ENCODE measurements at places on chromosomes 6 and 20.

GRCh38 chr6:7047128-7047527 lies 60.6 kb upstream of the RREB1 start:
- no peak for DNase-seq

- DNase-seq: no peak
Observed at GRCh38 chr6:136398453-136398852, 108.8 kb upstream of the BCLAF1 start.

GRCh38 chr6:38738261-38738660 lies 23.1 kb downstream of the DNAH8 start:
- no peak for DNase-seq

GRCh38 chr6:2949536-2950083 lies 21.8 kb downstream of the SERPINB6 start:
- no peak for DNase-seq

GRCh38 chr6:157268835-157269234 lies 54.5 kb downstream of the TMEM242 start:
- no peak for DNase-seq

GRCh38 chr6:12223383-12223782 lies 66.8 kb upstream of the EDN1 start:
- no peak for DNase-seq

- no peak for DNase-seq
Observed at GRCh38 chr6:82371799-82372546, 8.4 kb downstream of the TPBG start.

DNA sequence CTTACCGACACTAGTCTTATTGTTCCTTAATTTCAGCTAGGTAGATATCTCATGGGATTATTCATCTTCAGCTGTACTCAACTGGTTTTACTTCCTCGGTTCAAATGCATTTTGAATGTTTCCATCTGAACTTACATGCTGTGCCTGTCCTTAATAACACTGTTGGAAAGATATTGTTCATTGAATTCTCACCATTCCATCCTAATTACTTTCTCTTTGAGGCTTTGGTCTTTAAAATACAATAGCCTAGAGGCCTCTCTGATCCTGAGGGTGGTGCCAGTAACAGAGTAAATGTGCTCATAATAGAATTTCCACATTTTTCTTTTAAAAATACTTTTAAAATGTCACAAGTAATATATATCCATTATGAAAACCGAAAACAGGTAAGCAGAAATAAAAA lies 54.0 kb downstream of the IL20RA start:
- no peak for DNase-seq

- DNase-seq: peak; percentile 56
Observed at GRCh38 chr6:37696220-37696840, 1.4 kb downstream of the MDGA1 start.

GRCh38 chr6:165635965-165636364 lies 27.1 kb downstream of the PDE10A start:
- DNase-seq: no peak

- DNase-seq: no peak
Observed at GRCh38 chr6:134092449-134092848, 40.0 kb upstream of the SLC2A12 start.

DNA sequence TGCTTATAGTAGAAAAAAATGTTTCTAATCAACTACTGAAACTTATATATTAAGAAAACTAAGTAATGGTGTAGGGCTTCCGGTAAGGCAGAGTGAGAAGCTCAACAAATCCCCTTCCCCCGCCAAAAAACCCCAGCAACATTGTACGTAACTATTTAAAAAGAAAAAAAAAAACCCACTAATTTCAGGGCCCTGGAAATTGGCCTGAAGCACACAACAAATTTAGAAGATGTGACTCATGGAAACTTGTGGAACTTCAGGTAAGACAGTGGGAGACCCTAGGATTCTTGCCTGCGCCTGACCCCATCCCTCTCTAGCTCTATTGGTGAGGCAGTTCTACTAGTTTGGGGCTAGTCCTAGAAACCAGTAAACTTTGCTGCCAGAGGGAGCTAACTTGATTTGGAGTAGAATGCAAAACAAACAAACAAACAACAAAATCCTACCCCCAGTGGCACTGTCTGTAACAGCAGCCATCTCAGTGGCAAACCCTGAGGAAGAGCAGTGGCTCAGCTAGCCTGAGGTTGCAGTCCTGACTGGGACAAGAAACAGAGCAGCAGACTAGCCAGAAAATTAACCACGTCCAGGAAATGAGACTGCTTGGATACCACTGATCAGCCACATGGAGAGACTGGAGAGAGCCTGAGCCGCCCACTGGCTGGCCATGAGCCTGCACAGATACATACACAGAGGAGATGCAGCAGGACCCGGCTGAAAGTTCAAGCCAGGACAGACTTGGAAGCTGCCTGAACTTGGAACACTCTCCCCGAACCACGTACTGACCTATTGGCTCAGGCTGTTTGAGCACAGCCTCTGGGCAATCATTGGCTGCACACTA lies 135.1 kb downstream of the TBXT start:
- DNase-seq: no peak

- peak; percentile 38 for DNase-seq
Observed at GRCh38 chr6:87483929-87484328, 11.2 kb downstream of the SLC35A1 start.

GRCh38 chr6:104608101-104608500 lies 251.6 kb downstream of the HACE1 start:
- no peak for DNase-seq

- DNase-seq: no peak
Observed at GRCh38 chr6:158018851-158019361, 37.2 kb downstream of the SYNJ2 start.

DNA sequence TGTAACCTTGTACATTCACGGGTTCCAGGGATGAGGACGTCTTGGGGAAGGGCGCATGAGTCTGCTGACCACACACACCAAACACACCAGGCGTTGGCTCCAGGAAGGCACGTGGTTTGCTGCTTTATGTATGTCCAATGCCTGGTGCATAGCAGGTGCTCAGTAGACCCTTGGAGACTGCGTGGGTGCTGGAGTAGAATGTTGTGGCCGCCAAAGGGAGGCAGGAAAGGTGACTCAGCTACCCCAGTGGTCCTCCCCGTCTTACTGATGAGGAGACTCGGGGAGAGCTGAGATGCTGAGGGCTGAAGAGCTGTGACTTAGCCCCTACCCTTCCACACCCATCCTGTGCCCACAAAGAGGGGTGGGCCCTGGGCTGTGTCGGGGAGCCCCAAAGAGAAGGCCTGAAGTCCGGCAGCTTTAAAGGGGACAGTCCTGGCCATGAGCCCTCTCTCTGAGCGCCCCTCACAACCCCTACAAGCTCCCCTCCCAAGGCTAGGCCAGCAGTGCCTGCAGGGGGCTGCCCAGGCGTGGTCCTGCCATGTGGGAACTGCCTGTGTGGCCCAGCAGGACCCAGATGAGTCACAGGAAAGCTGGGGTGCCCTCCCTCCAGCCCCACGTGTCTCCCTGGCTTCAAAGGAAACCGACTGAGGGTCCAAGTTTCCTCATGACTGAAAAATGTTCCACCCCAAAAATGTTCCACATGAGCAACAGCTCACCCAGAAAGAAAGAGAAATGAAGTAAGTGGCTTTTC lies 28.0 kb upstream of the PTGIS start:
- DNase-seq: no peak

GRCh38 chr6:137536104-137536773 lies 42.0 kb upstream of the OLIG3 start:
- no peak for DNase-seq

- no peak for DNase-seq
Observed at GRCh38 chr20:40980106-40980827, 48.4 kb upstream of the TOP1 start.

DNA sequence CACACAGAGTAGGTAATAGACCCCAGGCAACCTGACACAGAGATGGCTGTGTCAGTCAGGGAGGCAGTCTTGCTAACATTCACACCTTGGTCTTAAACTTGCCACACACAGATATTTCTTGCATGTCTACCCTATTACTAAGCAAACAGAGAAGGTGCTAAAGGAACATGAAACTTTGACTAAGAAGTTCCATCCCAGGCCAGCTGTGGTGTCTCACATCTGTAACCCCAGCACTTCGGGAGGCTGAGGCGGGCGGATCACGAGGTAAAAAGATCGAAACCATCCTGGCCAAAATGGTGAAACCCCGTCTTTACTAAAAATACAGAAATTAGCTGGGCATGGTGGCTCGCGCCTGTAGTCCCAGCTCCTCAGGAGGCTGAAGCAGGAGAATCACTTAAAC lies 222.4 kb upstream of the JARID2 start:
- DNase-seq: no peak

- no peak for DNase-seq
Observed at GRCh38 chr6:1111361-1111760, 200.5 kb upstream of the FOXQ1 start.

GRCh38 chr6:14888575-14889000 lies 357.3 kb upstream of the JARID2 start:
- no peak for DNase-seq

DNA sequence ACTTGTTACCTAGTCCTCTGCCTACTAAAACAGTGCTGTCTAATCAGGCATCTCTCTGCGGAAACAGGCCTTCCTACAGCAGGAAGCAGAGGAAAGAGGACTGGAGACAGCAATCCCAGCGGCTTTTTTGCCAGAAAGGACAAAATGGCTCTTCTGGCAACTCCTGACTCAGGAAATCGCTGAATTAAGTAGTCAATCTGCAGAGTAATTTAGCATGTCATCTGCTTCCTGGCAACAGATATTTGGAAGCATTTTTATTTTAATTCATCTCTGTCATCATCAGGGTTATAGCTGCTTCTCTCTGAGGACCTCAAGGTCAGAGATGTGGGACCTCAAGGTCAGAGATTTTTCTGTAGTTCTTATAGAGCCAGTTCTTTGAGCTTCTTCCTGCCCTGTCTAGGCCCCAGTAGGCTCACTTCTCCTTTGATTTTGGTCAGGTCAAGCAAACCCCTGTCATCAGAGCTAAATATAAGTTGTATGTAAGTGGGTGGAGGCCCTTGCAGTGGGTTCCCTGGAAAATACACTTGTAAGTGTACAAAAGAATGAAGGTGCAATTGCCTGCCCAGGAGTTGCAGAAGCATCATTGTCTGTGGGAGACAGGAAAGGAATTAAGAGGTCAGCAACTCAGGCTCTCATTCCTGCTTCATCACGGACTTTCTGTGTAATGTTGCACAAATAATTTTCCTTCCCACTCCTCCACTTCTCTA lies 229.4 kb downstream of the ALDH8A1 start:
- DNase-seq: no peak

- peak; percentile 2 for DNase-seq
Observed at GRCh38 chr20:62350629-62351422, 16.3 kb downstream of the LAMA5 start.

- DNase-seq: no peak
Observed at GRCh38 chr20:56845546-56846086, 216.5 kb downstream of the TFAP2C start.

GRCh38 chr20:52890130-52890529 lies 82.0 kb upstream of the TSHZ2 start:
- no peak for DNase-seq

DNA sequence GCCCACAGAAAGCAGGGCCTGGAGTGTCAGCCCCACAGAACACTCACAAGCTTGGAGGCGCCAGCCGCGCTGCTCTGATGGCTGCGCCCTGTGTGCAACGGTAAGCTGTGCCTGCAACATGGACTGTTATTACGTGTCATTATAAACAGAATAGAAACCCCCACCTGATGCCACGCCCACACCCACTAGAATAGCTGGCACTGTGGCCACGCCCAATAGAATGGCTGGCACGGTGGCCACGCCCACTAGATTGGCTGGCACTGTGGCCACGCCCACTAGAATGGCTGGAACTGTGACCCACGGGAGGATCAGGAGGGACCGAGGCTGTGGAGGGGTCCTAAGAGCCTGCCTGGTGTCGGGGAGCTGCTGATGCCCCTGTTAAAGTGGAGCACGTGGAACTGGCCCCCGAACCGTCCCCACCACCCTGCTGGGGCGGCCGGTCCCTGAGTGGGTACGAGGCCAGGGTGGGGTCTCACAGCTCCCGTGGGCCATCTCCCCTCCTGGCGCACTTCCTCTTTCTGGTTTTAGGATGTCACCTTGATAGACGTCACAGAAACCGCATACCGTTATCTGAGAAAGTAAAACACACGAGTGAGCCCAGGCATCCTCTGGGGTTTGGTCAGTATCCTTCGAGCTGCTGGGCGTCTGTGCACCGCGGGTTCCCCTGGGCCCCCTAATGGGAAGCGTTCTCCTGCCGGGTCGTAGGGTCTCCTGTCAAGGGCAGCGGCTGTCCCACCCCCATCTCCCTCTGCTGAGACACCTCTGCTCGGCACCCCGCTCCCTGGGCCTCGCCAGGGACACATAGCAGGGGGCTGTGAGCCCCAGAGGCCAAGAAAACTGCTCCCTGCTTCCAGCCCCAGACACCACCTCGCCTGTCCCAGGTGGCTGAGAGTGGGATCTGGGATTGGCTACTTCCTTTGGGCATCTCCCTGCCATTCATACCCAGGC lies 25.4 kb downstream of the SLC17A9 start:
- no peak for DNase-seq

- no peak for DNase-seq
Observed at GRCh38 chr6:101605874-101606273, 212.4 kb downstream of the GRIK2 start.

GRCh38 chr20:13758884-13759283 lies 25.8 kb downstream of the ESF1 start:
- no peak for DNase-seq

- peak; percentile 58 for DNase-seq
Observed at GRCh38 chr6:53703047-53703446, 37.5 kb upstream of the KLHL31 start.

GRCh38 chr6:41687501-41688175 lies 47.8 kb downstream of the TFEB start:
- DNase-seq: no peak

GRCh38 chr6:15462256-15462655 lies 200.6 kb downstream of the DTNBP1 start:
- no peak for DNase-seq

All from WERI-Rb-1 (cell line).